Mesenteric fat pad (tissue), 1 donor: ENCODE measurements at places on chromosomes 2 and 18. TPM values are rescaled to one million over a fixed set of nuclear protein-coding genes. Genes with fewer than 3 reads are reported as not detected.

The MLPH gene
- 7.3 TPM for total RNA-seq

The RESP18 gene
- total RNA-seq, result not detected

The ZNF407 gene
- 14.4 TPM for total RNA-seq

The DSG4 gene
- total RNA-seq, result not detected

The OTX1 gene
- total RNA-seq, result not detected

The BAZ2B gene
- 55.6 TPM for total RNA-seq

The GYPC gene
- 175 TPM for total RNA-seq

The DUSP2 gene
- 6.1 TPM for total RNA-seq

The GPR35 gene
- 1.9 TPM for total RNA-seq

The CGREF1 gene
- 11.0 TPM for total RNA-seq

The SP140L gene
- total RNA-seq, result 15.6 TPM

The CRYBA2 gene
- not detected for total RNA-seq

The RGPD6 gene
- total RNA-seq, result 26.9 TPM

The SLC5A7 gene
- not detected for total RNA-seq
